ENCODE measurements at places on chromosomes 16 and 17.

DNA sequence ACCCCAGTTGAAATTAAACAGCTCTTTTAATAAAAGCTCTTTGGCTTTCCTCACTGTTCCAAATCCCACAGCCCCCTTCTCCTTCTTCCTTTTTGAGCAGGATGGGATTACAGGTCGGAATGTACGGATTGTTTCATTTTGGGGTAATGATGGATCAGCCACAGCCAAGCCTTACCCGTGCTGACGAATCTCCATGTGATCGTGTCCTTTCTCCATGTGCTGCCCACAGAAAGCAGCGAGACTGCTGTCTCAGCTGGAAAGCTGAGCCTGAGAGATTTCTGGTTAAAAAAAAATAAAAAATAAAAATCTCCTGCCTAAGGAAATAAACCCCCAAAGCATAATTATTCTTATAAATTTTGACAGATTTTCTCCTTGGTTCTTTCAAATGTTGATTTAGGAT lies 276.6 kb downstream of the CPPED1 start:
- DNase-seq: no peak

GRCh38 chr16:80971819-80972218 lies 34.9 kb downstream of the CMC2 start:
- DNase-seq: no peak

- no peak for DNase-seq
Measured at GRCh38 chr16:50458667-50459495, 89.3 kb upstream of the NKD1 start.

DNA sequence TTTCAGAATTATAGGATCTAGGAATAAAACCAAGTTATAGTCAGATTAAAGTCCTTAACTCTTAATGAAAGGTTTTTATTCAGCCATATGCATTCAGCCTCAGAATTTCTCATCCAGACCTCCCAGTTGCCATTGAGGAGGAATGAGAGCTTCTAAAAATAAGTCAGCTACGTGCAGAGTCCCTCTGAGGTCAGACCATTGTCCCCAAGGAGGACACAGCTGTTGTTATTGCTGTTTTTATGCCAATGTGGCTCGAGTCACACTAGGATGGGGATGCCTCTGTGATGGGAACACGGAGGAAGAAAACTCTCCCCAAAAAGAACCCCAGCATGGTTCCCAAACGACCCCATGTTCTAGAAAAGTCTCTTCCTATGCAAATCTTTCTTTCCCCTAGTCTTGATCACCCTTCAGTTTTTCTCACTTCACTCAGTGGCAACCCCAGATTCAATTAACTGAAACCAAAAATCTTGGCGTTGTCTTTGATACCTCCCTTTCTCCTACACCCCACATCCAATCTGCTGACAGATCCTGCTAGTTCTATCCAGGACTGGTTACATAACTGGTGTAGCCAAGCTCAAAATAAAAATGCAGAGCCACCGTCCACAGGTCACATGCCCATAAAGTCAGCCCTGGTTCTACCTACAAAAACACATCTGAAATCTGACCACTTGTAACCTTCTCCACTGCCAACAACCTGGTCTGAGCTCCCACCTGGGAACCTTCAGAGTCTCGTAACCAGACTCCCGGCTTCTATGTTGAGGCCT lies 138.2 kb upstream of the ERCC4 start:
- no peak for DNase-seq

- DNase-seq: no peak
Measured at GRCh38 chr16:87328846-87329245, 11.7 kb upstream of the C16orf95 start.

- DNase-seq: no peak
Measured at GRCh38 chr16:1287982-1288670, 21.3 kb upstream of the UBE2I start.

GRCh38 chr16:85477801-85478363 lies 135.2 kb upstream of the GSE1 start:
- no peak for DNase-seq

- DNase-seq: no peak
Measured at GRCh38 chr16:74667255-74667700, 601 bp upstream of the RFWD3 start.

- DNase-seq: no peak
Measured at GRCh38 chr17:80585890-80586845, 41.5 kb downstream of the RPTOR start.

GRCh38 chr17:42363767-42364585 lies 24.3 kb downstream of the STAT3 start:
- no peak for DNase-seq

GRCh38 chr16:2866431-2866830 lies 8.5 kb upstream of the PRSS22 start:
- DNase-seq: no peak

- peak; percentile 18 for DNase-seq
Measured at GRCh38 chr17:4710693-4711634, 532 bp downstream of the ARRB2 start.

GRCh38 chr17:75289832-75290337 lies 652 bp upstream of the SLC25A19 start:
- peak; percentile 60 for DNase-seq

DNA sequence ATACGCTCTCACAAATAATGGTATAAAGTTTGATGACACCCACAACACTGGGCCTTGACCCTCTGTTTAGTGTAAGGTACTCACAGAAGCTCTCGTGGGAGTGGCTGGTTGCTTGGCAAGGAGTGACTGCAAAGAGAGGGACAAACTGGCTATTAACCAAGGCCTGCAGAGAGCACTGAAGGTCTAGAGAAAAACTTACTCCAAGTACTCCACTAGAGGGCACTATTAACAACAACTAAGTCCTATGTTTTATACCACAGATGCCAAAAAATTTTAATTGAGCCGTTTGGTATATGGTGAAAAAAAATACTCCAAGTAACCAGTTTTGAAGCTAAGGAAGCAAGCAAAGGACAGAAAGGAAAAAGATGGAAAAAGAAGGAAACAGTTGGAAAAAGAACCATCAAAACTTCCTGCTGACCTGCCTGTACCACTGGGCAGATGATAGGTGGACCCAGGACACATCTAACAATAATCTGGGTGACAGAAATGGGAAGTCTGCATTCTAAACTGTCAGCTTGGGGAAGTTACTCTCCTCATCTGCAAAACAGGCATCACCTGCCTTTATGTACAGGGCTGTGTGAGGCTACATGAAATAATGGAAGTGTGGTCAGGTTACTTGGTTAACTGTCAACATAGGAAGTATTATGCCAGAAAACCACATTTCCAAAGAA lies 23.2 kb downstream of the DYNC1LI2 start:
- no peak for DNase-seq

DNA sequence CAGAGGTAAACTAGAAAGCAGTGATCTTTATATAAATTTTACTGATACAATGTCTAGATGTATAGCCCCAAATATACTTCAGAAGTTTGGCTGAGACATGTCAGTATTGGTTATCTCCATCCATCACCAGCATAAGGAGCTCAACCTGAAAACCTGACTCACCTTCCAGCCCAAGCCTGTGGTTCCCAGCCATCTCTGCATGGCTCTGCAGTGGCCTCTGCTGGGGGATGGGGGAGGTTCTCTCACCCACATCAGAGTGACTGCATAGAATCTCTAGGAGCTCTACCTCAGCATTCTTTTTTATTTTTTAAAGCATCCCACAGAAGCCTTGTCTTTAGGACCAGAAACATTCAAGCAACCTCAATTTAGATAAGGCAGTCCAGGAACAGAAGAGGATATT lies 27.3 kb downstream of the USP7 start:
- DNase-seq: peak; percentile 64

GRCh38 chr16:27245276-27246172 lies 23.0 kb downstream of the NSMCE1 start:
- no peak for DNase-seq

GRCh38 chr17:51813140-51813783 lies 345.3 kb downstream of the CA10 start:
- DNase-seq: no peak

DNA sequence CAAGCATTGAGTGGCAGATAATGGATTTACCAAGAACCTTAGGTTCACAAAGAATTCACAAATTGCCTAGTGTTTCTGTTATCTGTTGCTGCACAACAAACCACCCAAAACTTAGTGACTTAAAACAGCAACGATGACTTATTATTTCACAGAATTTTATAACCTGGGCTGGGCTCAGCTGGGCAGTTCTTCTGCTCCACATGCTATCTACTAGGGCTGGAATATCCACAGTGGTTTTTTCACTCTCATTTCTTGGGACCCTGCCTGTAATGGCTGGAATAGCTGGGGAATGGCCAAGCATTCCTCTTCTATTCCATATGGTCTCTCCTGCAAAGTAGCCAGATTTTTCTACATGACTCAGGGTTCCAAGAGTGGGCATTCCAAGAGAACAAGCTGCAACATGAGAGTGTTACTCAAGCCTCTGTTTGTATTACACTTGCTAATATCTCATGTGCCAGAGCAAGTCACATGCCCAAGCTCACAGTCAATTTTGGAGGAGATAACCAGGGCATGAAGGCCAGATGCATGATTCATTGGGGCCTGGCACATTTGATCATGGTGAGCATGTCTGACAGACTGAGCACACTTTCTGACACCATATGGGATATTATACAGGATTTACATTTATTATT lies 4.9 kb upstream of the PSMD7 start:
- no peak for DNase-seq

DNA sequence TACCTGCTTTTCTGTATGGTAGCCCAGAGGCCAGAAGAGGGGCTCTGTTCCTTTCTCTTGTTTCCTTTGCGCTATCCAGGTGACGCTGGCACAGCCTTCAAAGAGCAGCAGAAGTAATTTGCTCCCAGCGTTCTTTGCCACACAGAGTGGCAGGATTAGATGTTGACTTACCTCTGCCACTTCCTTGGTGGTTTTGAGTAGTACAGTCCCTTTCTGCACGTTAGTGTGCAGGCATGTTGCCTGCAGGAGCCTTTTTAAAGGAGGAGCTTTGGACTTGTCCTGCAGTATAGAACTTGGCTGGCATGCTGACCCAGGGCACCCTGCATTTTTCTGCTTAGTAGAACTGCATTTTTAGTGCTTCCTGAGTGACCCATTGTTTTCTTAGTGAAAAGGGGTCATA lies at the start of gene ABCC11:
Gene ABCC11, minus strand, starts transcription at position 229 of the 400 bp plus-strand sequence. CDS start 15,618 bp downstream, outside the sequence.
- no peak for DNase-seq

- DNase-seq: no peak
Measured at GRCh38 chr16:6124136-6124535, 1026.5 kb upstream of the EEF2KMT start.

- no peak for DNase-seq
Measured at GRCh38 chr17:55437159-55437605, 15.5 kb upstream of the MMD start.

DNA sequence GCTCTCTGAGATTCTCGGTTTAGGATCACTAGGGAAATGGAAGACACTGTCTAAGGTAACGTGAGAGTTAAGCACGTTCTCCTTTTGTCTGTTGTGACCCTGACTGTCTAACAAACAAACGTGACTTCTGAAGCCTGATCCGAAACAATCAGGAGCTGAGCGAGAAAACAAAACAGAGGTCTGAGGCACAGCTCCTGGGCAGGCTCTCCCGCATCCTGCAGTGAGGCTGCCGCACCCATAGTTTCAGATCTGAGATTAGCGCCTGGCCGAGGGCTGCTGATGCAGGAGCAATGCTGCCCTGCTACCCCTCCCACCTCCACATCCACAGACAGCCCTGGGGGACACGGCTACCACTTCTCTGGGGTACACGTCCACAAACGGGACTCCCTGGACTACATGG lies 46.7 kb downstream of the RNF157 start:
- no peak for DNase-seq

DNA sequence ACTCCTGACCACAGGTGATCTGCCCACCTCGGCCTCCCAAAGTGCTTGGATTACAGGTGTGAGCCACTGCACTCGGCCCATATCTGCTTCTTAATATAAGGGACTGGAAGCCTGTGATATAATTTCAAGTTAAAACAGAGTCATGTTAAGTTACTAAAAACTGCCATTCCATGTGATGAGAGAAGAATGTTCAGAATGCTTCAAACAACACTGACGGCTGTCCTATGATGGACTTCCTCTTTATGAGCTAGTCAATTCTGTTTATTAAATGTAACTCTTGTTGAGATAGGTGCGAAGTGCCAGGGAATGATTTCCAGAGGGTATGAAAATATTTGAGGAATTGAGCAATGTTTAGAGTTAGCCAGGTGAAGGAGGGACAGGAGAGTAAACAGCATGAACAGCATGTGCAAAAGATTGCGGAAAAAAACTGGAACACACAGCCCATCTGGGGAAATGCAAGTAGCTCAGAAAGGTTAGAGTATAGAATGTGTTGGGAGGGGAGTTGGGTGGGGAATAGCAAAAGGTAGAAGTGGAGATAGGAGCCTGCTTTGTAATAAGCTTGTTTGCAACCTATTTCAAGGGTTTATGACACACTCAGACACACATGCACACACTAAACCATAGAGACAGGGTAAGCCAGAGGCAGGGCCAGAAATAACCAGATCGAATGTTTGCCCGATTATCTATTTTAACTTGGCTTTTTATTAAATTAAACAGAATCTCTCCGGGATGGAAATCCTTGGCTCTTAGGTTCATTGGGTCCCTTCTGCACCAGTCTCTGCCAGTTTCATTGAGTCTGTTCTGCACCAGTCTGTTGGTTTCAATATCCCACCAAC lies 135.6 kb upstream of the COX10 start:
- no peak for DNase-seq

- no peak for DNase-seq
Measured at GRCh38 chr17:32267690-32268205, 2.1 kb downstream of the RHBDL3 start.

- DNase-seq: no peak
Measured at GRCh38 chr16:14286368-14287230, 215.5 kb downstream of the MRTFB start.

GRCh38 chr16:28082624-28083023 lies 19.1 kb upstream of the GSG1L start:
- DNase-seq: no peak

DNA sequence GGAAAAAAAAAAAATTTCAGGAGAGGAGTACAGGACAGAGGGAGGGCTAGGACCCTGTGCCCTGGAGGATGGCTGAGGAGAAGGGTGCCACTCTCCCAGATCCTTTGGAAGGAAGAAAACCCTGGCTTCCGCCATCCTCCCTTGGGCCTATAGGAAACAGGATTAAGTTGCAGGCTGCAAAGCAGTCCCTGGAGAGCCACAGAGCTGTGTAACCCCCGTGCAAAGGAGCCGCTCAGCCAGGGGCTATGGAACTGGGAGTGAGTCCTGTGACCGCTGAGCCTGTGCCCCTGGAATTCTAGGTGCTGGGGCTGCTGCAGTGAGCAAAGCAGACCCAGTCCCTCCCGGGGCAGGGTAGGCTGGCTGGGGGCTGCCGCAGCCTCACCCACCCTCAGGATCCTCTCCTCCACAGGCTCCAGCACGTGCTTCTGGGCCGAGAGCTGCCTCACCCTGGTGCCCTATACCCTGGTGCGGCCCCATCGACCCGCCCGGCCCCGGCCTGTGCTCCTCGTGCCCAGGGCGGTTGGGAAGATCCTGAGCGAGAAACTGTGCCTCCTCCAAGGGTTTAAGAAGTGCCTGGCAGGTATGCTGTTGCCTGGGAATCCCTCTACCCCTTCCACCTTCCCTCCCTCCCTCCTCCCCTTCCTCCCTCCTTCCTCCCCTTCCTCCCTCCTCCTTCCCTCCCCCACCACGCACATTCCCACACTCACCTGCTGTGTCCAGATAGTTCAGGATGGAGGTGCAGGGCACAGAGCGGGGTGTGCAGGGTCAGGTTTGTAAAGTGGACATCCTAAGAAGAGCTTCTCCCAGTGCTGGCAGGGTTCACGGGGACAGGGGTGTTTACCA lies 15.3 kb downstream of the SGSH start:
- no peak for DNase-seq

Measured in T follicular helper cell (primary cell).